Astrocyte (in vitro differentiated cells and primary cell): ENCODE measurements at places on chromosomes 16 and 17. TPM values are rescaled to one million over a fixed set of nuclear protein-coding genes. Genes with fewer than 3 reads are reported as not detected.

DNA sequence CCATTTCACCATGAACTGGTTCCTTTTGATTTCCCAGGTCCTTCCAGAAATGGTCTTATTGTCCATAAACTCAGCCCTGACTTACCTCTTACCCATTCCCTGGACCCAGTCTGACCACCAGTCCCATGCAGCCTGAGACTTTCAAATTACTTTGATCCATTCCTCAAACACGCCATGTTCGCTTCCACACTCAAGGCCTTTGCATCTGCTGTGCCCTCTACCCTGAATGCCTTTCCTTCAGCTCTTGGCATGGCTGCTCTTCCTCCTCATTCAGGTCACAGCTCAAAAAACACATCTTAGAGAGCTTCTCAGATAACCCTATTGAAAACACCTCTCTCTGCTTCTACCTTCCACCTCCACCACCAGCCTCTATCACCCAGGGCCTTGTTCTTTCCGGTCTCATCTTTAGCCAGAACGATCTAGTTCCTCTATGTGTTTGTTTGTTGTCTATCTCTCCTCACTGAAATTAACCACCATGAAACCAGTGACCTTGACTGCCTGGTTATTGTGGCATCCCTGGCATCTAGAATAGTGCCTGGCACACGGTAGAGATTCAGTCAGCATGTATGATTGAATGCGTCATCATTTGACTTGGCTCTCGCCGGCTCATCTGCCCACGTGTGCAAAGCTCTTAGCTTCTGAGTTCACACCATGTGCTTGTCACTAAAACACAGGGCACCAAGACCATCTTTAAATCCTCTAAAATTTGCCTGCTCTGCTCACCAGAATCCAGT lies 12.8 kb downstream of the CRYM start:
- no peak overlapping the region for H3K4me3 ChIP-seq
- no peaks in the 10 kb centered on the region for H3K36me3 ChIP-seq
- no peak overlapping the region for H3K27ac ChIP-seq
- peaks cover 8% of the 10 kb centered on the region for H3K4me1 ChIP-seq
- no peak for DNase-seq
- peaks cover 2% of the 10 kb centered on the region for H3K27me3 ChIP-seq

GRCh38 chr17:14688134-14688533 lies 387.3 kb downstream of the HS3ST3B1 start:
- no peaks in the 10 kb centered on the region for H3K27me3 ChIP-seq
- no peak overlapping the region for H3K4me3 ChIP-seq
- H3K27ac ChIP-seq = no peak overlapping the region

Gene EARS2
- 19.4 and 24.4 TPM in 2 replicates for total RNA-seq

GRCh38 chr16:74735554-74735953 lies 34.9 kb upstream of the MLKL start:
- no peak overlapping the region for H3K27ac ChIP-seq
- no peak overlapping the region for H3K4me3 ChIP-seq
- no peaks in the 10 kb centered on the region for H3K27me3 ChIP-seq
- H3K36me3 ChIP-seq = no peaks in the 10 kb centered on the region
- H3K4me1 ChIP-seq = peaks cover 12% of the 10 kb centered on the region

Gene C17orf50
- total RNA-seq = not detected in 2 replicates

Gene KRTAP4-5
- total RNA-seq = not detected in 2 replicates

DNA sequence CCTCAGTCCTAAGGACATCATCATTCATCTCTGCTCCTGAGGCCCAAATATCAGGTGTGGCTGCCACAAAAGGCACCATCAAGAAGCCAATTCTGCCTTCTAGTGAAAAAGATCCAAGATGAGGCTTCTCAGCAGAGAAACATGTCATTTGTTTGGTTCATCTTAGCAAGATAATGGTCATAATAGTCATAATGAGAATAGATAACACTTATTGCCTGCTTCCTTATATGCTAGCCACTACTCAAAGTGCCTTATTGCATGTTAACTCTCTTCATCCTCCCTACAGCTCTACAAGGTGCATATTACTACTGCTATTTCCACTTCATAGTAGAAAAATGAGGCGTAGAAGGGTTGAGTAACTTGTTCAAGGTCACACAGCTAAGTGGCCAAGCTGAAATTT lies 45.0 kb upstream of the MRPS23 start:
- no peaks in the 10 kb centered on the region for H3K27me3 ChIP-seq
- no peak overlapping the region for H3K27ac ChIP-seq
- H3K4me3 ChIP-seq = no peak overlapping the region

GRCh38 chr17:77321649-77322513 lies 181.1 kb downstream of the SEC14L1 start:
- H3K27me3 ChIP-seq = no peaks in the 10 kb centered on the region
- peak overlapping the region; percentile 98 for H3K27ac ChIP-seq
- H3K36me3 ChIP-seq = no peaks in the 10 kb centered on the region
- H3K4me1 ChIP-seq = peaks cover 72% of the 10 kb centered on the region

Gene GDPD1
- total RNA-seq = 4.2 and 4.7 TPM in 2 replicates

Gene C16orf89
- not detected in 2 replicates for total RNA-seq

Gene ZNF423
- total RNA-seq = 10.6 and 12.4 TPM in 2 replicates

- DNase-seq = peak; percentile 87
- H3K4me1 ChIP-seq = no peaks in the 10 kb centered on the region
- no peaks in the 10 kb centered on the region for H3K36me3 ChIP-seq
- H3K4me3 ChIP-seq = peak overlapping the region; percentile 53
These were observed 15.6 kb downstream of the TLE7 start for GRCh38 chr16:71426069-71426879.

Gene SDR42E2
- not detected in 2 replicates for total RNA-seq

- H3K27me3 ChIP-seq = no peaks in the 10 kb centered on the region
- peak; percentile 64 for DNase-seq
- no peak overlapping the region for H3K4me3 ChIP-seq
- no peaks in the 10 kb centered on the region for H3K36me3 ChIP-seq
- H3K27ac ChIP-seq = peak overlapping the region; percentile 80
These were observed 404.8 kb upstream of the HSBP1 start for GRCh38 chr16:83402967-83403366.

GRCh38 chr16:84005391-84005790 lies 37.2 kb downstream of the SLC38A8 start:
- DNase-seq = no peak
- no peak overlapping the region for H3K27ac ChIP-seq
- peaks cover 17% of the 10 kb centered on the region for H3K27me3 ChIP-seq
- no peaks in the 10 kb centered on the region for H3K4me1 ChIP-seq
- H3K36me3 ChIP-seq = no peaks in the 10 kb centered on the region

DNA sequence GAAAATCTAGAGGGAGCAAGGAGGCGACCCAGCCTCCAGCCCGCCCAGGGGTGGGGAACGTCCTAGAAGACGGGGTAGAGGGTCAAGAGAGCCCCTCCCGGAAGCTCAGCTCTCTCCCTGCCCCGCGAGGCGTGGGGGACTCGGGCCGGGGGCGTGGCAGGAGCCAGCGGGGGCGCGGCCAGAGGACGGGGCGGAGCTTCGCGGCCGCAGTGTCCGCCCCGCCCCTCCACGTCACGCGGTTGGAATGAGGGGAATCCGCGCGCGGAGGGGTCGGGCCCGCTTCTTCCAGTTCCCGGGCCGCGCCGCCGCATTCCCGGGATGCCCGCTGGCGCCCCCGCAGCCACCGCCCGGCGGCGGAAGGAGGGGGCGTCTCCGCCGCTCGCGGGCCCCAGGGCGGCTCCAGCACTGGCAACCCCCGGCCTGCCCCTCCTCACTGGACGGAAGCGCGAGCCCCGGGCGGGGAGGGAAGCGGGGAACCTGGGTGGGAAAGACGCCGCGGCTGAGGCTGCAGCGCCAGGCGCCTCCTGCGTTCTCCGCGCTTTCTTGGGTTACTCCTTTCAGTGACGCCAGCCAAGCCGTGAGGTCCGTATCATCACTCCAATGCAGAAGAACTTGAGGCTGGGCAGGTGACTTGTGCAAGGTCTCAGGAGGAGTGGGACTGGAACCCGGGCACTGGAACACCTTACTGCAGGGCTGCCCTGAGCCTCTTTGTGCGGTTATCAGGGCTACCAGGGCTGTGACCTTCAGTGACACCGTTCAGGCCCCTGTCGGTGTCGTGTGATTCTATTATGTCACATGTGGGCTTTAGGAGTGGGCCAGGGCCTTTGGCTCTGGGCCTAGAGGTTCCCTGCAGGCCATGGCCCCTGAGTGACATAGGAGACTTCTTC lies 4.3 kb downstream of the MYO1C start:
- no peaks in the 10 kb centered on the region for H3K27me3 ChIP-seq
- H3K4me1 ChIP-seq = peaks cover 37% of the 10 kb centered on the region
- peak overlapping the region; percentile 67 for H3K27ac ChIP-seq
- H3K4me3 ChIP-seq = peak overlapping the region; percentile 21
- peak; percentile 66 for DNase-seq
- no peaks in the 10 kb centered on the region for H3K36me3 ChIP-seq

DNA sequence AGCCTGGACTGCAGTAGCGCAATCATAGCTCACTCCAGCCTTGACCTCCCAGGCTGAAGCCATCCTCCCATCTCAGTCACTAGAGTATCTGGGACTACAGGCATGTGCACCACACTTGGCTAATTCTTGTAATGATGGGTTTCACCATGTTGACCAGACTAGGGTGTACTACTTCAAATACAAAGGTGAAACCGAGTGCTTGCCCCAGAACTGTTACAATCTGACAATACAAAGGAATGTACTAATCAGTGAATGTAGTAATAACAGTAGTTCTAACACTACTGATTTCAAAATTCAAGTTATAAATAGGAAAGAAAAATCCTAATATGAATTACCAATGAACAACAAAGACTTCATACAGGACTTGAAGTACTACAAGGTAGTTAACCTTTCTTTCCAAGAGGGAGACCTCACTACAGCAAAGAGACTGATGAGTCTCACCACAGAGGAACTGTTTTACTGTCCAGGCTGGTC lies 24.4 kb downstream of the CRK start:
- peaks cover 26% of the 10 kb centered on the region for H3K36me3 ChIP-seq
- no peak overlapping the region for H3K27ac ChIP-seq
- no peaks in the 10 kb centered on the region for H3K4me1 ChIP-seq
- no peaks in the 10 kb centered on the region for H3K27me3 ChIP-seq
- H3K4me3 ChIP-seq = no peak overlapping the region

Gene SCIMP
- total RNA-seq = not detected in 2 replicates

DNA sequence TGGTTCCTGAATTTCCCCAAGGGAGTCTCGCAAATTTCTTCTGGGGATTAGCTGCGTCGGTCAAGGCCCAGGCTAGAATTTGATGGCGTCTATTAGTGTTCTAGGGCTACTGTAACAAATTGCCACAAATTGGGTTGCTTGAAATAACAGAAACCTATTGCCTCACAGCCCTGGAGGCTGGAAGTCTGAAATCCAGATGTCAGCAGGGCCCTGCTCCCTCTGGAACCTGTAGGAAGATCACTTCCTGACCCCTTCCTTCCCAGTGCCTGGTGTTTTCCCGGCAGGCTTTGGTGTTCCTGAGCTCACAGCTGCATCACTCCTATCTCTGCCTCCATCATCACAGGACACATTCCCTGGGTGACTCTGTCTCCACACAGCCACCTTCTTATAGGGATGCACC lies 24.4 kb downstream of the DHRS7C start:
- H3K4me3 ChIP-seq = no peak overlapping the region
- H3K4me1 ChIP-seq = no peaks in the 10 kb centered on the region
- DNase-seq = no peak
- H3K27ac ChIP-seq = no peak overlapping the region

Gene NPW
- total RNA-seq = 2.1 and 2.9 TPM in 2 replicates

DNA sequence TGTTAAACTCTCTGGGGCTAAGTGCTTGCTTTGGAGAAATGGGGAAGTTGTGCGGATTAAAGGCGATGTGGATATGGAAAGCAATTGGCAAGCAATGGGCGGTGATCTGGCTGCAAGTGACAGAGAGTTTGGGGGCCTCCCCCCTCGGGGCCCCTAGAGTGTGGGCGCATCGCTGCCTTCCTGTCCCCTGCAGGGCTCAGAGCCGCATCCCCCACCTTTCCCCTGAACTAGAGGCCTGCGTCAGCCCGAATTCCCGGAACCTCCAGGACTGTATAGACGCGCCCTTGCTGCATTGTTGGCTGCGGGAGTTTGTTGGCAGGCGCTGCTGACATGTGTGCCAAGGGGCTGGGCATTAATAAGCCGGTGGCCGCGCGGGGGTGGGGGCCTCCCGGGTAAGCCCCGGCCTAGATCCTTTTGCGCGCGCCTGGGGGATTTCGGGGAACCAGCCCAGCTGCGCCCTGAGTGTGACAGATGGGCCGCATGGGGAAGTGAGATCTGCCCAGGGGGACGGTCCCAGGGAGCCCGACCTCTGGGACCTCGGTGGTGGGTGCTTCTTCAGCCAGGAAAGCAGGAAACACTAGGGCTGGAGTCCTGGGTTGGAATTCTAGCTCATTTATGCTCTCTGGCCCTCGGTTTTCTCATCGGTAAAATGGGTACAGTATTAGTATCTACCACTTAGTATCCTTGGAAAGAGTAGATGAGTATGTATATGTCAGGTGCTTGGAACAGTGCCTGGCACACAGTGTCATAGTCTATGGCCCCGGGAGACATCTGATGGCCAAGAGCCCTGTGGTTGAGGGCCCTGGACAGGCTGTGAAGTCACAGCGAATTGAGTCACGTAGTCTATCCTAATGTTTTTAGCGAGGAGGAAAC lies 1.0 kb downstream of the EEF2K start:
- no peaks in the 10 kb centered on the region for H3K27me3 ChIP-seq
- peak overlapping the region; percentile 86 for H3K4me3 ChIP-seq
- DNase-seq = peak; percentile 68
- H3K36me3 ChIP-seq = no peaks in the 10 kb centered on the region
- peak overlapping the region; percentile 50 for H3K27ac ChIP-seq

Gene LAT
- 2.6 and 3.3 TPM in 2 replicates for total RNA-seq

- no peak for DNase-seq
- no peak overlapping the region for H3K4me3 ChIP-seq
- H3K27ac ChIP-seq = no peak overlapping the region
- H3K4me1 ChIP-seq = no peaks in the 10 kb centered on the region
- no peaks in the 10 kb centered on the region for H3K36me3 ChIP-seq
These were observed 133.7 kb upstream of the HS3ST3A1 start for GRCh38 chr17:13735444-13735843.

GRCh38 chr16:167122-167690 lies 1.4 kb downstream of the HBM start:
- H3K27me3 ChIP-seq = peaks cover 41% of the 10 kb centered on the region
- no peak for DNase-seq
- no peak overlapping the region for H3K27ac ChIP-seq
- H3K4me1 ChIP-seq = peaks cover 6% of the 10 kb centered on the region
- no peaks in the 10 kb centered on the region for H3K36me3 ChIP-seq

DNA sequence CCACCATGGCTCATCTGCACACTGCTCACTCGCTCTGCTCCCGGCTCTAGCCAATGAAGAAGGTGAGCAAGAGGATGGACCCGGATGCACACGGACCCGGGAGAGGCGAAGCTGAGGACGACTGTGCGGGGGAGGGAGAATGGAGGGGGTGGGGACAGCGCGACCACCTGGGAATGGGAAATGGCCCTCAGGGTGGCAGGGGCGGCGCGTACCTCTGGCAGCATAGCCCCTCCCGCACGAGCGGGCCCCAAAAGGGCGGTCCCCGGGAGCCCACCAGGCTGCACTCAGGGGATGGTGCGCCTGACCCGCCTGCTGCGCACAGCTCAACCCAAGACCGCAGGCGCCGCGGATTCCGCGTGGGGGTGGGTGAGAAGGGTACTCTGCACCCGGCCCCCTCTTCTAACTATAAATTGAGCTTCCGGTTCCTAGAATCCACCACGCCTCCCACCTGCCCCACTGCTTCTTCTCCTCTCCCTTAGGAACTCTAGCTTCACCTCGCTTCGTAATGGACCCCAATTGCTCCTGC lies 6.1 kb downstream of the MT1H start:
- peaks cover 6% of the 10 kb centered on the region for H3K4me1 ChIP-seq
- DNase-seq = no peak
- peaks cover 53% of the 10 kb centered on the region for H3K27me3 ChIP-seq
- H3K27ac ChIP-seq = no peak overlapping the region

Gene HOXB5
- not detected in 2 replicates for total RNA-seq

Gene MYH11
- total RNA-seq = 1.0 and 1.7 TPM in 2 replicates

GRCh38 chr17:47162013-47162622 lies 27.0 kb downstream of the CDC27 start:
- no peak overlapping the region for H3K27ac ChIP-seq
- H3K4me3 ChIP-seq = no peak overlapping the region

GRCh38 chr16:51500306-51500705 lies 349.2 kb upstream of the SALL1 start:
- no peak overlapping the region for H3K27ac ChIP-seq

Gene ECI1
- total RNA-seq = 53.4 and 56.4 TPM in 2 replicates
